Astrocyte (in vitro differentiated cells and primary cell): ENCODE measurements at places on chromosomes 6 and 20. TPM values are rescaled to one million over a fixed set of nuclear protein-coding genes. Genes with fewer than 3 reads are reported as not detected.

MDFI gene
- 144 and 167 TPM in 2 replicates for total RNA-seq

- H3K4me1 ChIP-seq: no peaks in the 10 kb centered on the region
- H3K4me3 ChIP-seq: no peak overlapping the region
- DNase-seq: no peak
- H3K27me3 ChIP-seq: no peaks in the 10 kb centered on the region
- no peak overlapping the region for H3K27ac ChIP-seq
Measured at GRCh38 chr6:168575346-168576098, 134.5 kb downstream of the SMOC2 start.

DNA sequence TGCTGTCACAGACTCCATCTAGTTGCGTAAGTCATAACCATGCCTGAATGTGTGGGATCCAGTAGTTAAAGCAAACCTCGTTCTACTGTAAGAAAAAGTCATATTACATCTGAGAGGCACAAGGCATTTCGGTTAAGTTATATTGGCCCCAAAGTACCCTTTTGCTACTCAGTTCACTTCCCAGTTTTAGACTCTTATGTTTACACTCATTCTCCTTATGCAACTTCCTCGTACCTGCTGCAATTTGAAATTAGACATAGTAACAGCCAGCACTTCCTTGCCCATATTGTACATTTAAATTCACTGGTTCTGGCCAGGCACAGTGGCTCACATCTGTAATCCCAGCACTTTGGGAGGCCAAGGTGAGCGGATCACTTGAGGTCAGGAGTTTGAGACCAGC, 37.0 kb downstream of the PEX7 start:
- no peaks in the 10 kb centered on the region for H3K36me3 ChIP-seq
- H3K4me1 ChIP-seq: no peaks in the 10 kb centered on the region
- no peak overlapping the region for H3K27ac ChIP-seq
- H3K27me3 ChIP-seq: no peaks in the 10 kb centered on the region
- H3K4me3 ChIP-seq: no peak overlapping the region
- DNase-seq: no peak

SRSF6 gene
- total RNA-seq: 149 and 150 TPM in 2 replicates

GRCh38 chr20:10051185-10051584, 16.4 kb downstream of the ANKEF1 start:
- no peaks in the 10 kb centered on the region for H3K27me3 ChIP-seq
- DNase-seq: no peak
- H3K4me3 ChIP-seq: no peak overlapping the region
- H3K36me3 ChIP-seq: no peaks in the 10 kb centered on the region
- H3K4me1 ChIP-seq: no peaks in the 10 kb centered on the region
- no peak overlapping the region for H3K27ac ChIP-seq

DNA sequence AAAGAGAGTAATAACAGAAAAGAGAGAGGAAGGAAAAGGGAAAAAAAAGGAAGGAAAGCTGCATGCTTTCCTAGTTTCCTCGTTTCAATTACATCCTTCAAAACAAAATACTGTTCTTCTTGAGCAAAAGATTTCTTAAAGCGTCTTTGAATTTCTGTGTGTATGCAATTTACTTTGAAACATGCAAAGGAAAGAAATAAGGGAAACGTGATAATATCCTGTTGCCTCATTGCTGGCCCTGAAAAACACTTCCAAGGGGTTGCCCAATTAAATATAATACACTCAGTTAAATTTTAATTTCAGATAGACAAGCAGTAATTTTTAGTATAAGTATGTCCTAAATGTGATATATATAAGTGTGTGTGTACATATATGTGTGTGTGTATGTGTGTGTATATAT, 51.2 kb upstream of the TPD52L1 start:
- H3K36me3 ChIP-seq: no peaks in the 10 kb centered on the region
- DNase-seq: no peak
- H3K4me1 ChIP-seq: peaks cover 42% of the 10 kb centered on the region
- H3K27me3 ChIP-seq: no peaks in the 10 kb centered on the region

DNA sequence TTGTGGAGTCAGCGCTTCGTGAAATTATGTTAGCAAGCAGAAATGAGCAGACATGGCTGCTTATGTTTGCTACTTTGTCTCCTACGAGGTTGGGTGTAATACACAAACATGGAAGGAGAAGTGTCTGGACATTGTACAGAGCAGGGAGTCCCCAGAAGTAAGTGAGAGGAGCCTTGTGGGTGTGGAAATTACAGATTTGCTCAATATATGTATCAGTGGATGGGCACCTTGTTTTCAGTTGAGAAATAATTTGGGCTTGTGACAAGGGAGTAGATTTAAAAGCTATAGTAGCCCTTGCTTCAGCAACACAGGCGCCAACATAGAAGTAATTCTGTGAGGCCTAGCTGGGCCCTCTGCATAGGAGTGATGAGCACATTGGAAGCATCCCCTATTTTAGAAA, 49.2 kb downstream of the HECA start:
- H3K27me3 ChIP-seq: no peaks in the 10 kb centered on the region
- H3K36me3 ChIP-seq: no peaks in the 10 kb centered on the region
- H3K27ac ChIP-seq: no peak overlapping the region
- H3K4me3 ChIP-seq: no peak overlapping the region

DNA sequence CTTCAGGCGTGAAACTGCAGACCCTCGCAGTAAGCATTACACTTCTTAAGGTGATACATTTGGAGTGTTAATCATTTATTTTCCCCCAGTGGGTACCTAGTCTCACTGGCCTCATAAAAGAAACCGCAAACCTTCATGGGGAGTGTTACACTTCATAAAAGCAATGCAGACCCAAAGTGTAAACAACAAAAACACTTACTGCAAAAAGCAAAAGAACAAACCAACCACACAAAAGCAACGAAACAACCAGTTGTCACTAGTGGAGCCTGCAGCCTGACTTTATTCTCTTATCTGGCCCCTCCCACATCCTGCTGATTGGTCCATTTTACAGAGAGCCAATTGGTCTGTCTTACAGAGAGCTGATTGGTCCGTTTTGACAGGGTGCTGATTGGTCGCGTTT, 23.8 kb downstream of the LY86 start:
- H3K36me3 ChIP-seq: no peaks in the 10 kb centered on the region
- no peak overlapping the region for H3K27ac ChIP-seq
- no peaks in the 10 kb centered on the region for H3K4me1 ChIP-seq
- H3K4me3 ChIP-seq: no peak overlapping the region
- DNase-seq: no peak

DNA sequence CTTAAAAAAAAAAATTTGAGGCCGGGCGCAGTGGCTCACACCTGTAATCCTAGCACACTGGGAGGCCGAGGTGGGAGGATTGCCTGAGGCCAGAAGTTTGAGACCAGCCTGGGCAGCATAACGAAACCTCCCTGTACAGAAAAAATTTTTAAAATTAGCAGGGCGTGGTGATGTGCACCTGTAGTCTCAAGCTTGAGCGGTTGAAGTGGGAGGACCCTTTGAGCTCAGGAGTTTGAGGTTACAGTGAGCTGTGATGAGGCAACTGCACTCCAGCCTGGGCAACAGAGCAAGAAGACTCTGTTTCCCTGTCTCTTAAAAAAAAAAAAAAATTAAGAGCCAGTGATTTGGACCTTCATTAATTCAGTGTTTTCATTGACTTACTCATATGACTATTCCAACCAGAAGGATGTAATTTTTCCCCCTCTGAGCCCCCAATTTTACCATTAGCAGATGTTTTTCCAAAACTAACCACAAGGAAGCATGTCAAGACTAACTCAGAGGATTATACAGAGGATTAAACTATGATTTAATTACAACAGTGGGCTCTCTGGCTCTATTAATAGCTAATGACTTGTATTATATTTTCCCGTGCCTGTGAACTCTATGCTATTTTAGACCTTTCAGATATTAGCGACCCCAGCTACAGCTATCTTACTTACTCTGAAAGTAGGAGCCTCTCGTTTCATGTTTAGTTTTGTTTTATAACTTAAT, 75.1 kb downstream of the ARID1B start:
- DNase-seq: no peak
- no peak overlapping the region for H3K27ac ChIP-seq
- peaks cover 14% of the 10 kb centered on the region for H3K4me1 ChIP-seq
- H3K36me3 ChIP-seq: no peaks in the 10 kb centered on the region

DNA sequence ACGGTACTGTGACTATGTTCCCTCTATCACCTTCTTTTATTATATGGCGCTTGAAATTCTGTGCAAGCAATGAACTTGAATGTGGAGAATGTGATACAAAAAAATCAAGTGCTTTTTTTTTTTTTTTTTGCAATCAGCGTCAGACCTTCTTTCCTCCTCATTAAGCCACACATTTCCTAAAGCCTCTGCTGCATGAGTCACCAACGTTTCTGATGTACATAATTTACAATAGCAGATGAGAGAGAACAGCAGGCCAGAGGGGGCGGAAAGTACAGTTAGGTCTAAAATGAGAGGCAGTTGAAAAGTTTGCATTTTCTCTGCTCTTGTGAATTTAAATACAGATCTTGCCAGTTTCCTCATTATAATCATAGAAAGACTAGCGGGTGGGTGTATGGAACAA, 114.6 kb upstream of the RIPOR2 start:
- no peaks in the 10 kb centered on the region for H3K36me3 ChIP-seq
- peak; percentile 90 for DNase-seq
- H3K27ac ChIP-seq: no peak overlapping the region
- no peak overlapping the region for H3K4me3 ChIP-seq

DNA sequence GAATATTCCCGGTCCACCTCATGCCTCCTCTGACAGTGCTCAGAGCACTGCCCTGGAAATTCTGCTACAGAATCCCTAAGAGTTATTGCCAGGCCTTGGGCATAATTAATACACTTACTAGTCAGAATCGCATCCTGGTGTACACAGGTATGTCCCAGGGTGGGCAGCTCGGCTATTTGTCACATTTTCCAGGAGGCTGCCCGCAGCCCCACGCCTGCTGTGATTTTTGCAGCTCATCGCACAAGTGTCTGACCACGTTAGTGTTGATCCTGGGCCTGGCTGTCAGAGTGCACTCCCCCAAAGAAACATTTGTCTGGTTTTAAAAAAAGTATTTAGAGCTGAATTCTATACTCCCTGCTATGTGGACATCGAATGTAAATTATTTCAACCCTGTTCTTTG, 105.4 kb downstream of the CD83 start:
- H3K4me3 ChIP-seq: no peak overlapping the region
- no peaks in the 10 kb centered on the region for H3K36me3 ChIP-seq
- DNase-seq: no peak
- H3K4me1 ChIP-seq: no peaks in the 10 kb centered on the region
- H3K27me3 ChIP-seq: no peaks in the 10 kb centered on the region

PDYN gene
- not detected in 2 replicates for total RNA-seq

DNA sequence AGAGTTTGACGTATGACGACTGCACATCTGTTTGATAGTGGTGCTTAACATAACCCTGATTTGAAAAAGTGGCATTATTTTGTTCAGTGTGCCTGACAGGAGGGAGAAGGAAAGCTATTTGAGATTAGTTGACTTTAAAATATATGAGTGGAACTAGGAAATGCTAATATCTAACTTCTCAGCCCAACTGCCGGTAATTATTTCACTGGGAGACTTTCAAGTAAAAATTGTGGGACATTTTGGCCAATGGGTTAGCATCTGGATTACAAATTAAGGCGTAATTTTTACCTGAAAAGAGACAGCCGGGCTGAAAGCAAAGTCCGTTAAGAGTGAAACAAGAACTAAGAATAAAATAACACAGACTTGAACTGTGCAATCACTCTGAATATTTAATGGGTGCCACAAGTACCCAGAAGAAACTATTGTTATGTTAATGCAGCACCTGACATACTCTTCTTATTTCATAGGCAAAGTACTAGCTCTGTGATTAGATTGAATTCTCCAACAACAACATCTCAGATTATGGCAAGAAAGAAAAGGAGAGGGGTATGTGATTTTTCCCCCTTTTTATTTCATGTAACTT, 2.0 kb downstream of the HEY2 start:
- H3K4me3 ChIP-seq: no peak overlapping the region
- H3K27ac ChIP-seq: no peak overlapping the region
- H3K36me3 ChIP-seq: no peaks in the 10 kb centered on the region
- H3K4me1 ChIP-seq: peaks cover 15% of the 10 kb centered on the region

- H3K27me3 ChIP-seq: no peaks in the 10 kb centered on the region
- no peaks in the 10 kb centered on the region for H3K36me3 ChIP-seq
- DNase-seq: peak; percentile 69
- H3K4me1 ChIP-seq: peaks cover 31% of the 10 kb centered on the region
- H3K27ac ChIP-seq: peak overlapping the region; percentile 97
- H3K4me3 ChIP-seq: no peak overlapping the region
Measured at GRCh38 chr6:117449549-117450439, 24.1 kb upstream of the ROS1 start.

DPPA5 gene
- total RNA-seq: not detected in 2 replicates

TBX18 gene
- 12.2 and 12.5 TPM in 2 replicates for total RNA-seq

SLC22A16 gene
- total RNA-seq: not detected in 2 replicates

DNA sequence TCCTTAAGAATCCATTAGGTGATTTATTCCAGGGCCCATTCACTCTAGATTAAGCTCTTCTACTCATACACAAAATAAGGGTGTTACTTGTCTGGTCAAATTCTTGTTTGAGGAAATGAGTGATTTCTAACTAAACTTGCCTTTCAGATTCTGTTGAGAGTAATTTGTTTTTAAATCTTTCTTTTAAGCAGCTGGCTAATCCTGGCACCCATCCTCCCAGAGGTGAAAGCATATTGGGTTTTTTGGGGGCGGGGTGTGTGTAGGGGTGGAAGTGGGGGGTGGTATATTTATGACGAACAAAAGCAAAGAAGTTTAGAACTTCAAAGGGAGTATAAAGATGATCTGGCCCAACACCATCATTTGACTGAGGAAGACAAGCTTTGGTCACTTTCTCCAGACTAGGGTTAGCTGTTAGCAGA, 94.7 kb downstream of the RTN4IP1 start:
- H3K27ac ChIP-seq: no peak overlapping the region
- no peak overlapping the region for H3K4me3 ChIP-seq
- no peak for DNase-seq

GRCh38 chr6:136922685-136923006, 545 bp downstream of the SLC35D3 start:
- H3K27ac ChIP-seq: no peak overlapping the region
- H3K27me3 ChIP-seq: peaks cover 36% of the 10 kb centered on the region
- no peaks in the 10 kb centered on the region for H3K36me3 ChIP-seq

DNA sequence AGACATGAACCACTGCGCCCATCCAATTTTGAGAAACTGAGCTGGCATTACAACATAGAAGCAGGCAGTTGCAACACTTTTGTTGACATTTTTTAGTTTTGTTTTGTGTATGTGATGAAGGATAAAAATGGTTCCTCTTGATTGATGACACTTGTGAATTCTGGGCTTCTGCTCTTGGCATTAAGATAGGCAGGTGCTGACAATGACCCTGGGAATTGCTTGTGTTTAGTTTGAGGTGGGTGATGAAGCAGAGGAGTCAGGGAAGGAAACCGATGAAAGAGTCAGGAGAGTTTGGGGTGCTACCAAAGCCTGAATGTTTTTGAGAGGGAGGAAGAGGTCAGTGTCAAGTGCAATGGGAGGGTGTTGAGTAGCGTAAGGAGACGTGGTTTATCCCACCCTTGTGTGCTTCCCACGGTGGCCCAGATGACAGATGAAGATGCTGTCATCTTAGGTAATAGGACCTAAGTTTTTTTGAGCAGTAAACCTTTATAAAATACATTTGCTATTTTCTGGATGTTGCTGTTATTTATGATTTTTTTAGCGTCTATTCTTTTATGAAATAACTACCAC, 19.4 kb downstream of the CDS2 start:
- H3K27ac ChIP-seq: no peak overlapping the region
- no peaks in the 10 kb centered on the region for H3K36me3 ChIP-seq
- no peaks in the 10 kb centered on the region for H3K27me3 ChIP-seq
- H3K4me1 ChIP-seq: peaks cover 6% of the 10 kb centered on the region
- H3K4me3 ChIP-seq: no peak overlapping the region
